Stimulated activated naive CD4-positive, alpha-beta T cell (primary cell): ENCODE measurements at places on chromosomes 2 and 18.

DNA sequence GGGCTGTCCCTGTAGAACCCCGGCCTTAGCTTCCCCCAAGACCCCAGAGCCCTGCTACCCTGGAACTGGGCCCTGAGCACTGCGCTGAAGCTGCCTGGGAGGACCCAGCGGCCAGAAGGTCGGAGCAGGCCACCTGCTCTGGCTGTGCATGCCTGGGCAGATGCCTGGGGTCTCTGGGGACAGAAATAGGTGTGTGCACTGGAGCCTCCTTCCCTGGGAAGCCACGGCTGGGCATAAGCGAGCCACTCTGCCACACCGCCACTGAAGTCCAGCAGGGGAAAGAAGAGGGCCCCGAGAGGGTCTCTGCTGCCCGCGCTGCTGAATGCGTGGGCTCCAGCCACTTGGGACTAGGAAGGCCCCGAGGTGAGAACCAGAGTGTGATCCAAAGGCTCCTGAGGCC, 6.7 kb downstream of the GBX2 start:
- DNase-seq, result no peak

DNA sequence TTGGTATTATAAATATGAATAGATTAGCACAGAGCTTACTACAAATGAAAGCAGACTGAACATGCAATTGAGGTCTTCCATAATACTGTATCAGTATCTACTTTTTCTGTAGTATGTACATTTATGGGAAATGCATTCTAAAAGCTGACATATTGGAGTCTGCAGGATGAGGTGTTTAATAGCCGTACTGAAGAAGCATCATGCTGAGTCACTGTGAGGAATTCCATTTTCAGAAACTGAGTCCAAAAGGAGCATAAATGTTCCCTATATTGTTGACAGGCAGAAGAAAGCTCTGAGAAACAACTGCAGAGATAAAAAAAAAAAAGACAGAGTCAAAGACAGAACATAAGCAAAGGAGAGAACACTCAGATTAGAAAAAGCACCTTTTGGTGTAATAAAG, 366.7 kb upstream of the SPHKAP start:
- DNase-seq, result no peak

- no peak for DNase-seq
Observed at GRCh38 chr2:111160758-111161157, 40.0 kb downstream of the BCL2L11 start.

DNA sequence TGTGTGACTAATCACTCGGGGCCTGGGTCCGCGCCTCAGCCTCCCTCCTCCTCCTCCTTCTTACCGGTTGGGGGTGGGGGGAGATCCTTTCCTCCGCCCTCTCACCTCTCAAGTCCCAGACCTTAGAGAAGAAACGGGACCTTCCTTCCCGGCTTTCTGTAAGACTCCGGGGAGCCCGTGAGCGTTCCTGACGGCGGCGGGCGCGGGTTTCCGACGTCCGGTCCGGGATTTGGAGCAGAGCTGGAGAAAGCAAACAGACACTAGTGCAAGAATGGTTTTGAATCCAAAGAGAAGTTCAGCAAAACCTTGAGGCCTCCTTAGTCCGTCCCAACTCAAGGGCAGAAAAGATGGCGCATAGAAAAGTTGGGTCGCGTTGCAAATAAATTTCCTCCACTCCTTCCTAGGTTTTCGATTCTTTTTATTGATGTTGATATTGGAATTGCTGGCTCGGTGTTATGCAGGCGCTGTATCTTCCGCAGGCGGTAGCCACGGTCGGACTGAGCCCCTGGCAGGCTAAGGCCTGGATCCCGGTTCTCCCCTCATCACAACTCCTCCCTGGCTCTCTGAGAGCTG, 2.0 kb downstream of the DLX1 start:
- DNase-seq, result no peak

DNA sequence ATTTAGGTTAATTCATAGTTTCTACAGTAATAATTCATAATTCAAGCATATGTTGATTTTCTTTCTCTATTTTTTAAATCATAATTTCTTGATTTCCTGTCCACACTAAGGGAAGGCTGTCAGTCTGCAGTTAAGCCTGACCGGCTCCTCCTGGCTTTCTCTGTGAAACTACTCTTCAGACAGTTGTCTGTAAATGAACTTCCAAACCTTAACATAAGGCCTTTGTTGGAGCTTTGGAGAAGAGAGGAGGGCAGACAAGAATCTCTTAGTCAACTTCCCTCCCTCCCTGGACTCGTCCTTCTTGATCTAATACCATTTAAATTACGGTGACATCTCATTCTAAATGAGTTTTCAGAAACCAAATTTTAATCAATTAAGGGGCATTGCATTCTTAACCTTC, 404.1 kb upstream of the ST6GAL2 start:
- DNase-seq, result no peak

- DNase-seq, result no peak
Observed at GRCh38 chr2:205751569-205752031, 69.3 kb downstream of the NRP2 start.

DNA sequence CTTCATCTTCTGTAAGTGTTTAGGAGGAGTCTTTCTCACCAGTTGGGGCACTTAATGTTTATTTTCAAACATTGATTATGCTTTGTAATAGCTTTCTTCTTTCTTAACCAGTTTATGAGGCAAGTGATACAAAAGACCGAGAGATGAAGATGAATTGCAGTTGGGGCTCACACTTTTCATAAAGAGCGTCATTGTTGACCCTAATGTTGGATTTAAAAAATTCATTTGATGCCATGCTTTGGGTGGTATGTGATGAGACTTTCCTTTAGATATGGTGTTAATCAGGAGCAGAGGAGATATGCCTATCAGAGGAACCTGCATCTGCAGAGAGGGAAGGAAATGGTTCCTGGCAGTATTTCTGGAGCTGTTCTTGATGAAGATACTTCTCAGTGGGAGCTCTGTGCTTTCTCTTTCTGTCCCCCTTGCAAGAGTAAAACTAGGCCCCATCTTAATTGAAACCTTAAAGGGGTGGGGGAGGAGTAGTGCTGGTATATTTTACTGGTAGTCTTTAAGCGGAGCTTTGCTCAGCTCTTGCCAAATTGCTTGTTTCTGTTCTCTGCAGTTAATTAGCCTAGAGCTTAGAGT, 2.3 kb downstream of the EML4 start:
- no peak for DNase-seq

DNA sequence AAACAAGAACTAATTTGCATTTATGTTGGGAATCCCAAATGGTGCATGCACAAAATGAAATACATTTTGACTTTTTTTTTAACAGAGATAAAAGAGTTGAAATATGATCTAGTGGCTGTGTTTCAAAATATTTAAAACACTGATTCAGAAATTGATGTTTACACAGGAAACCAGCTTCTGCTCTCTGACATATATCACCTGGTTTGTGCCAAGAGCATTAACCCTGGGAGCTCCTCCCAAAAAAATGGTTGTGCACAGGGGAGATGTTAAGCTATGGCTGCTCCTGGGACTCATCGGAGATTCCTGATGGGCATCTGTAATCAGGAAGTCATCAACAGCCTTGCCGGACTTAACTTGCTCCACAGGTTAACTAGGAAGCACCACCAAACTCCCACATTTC, 65.2 kb upstream of the MAL start:
- DNase-seq, result no peak

DNA sequence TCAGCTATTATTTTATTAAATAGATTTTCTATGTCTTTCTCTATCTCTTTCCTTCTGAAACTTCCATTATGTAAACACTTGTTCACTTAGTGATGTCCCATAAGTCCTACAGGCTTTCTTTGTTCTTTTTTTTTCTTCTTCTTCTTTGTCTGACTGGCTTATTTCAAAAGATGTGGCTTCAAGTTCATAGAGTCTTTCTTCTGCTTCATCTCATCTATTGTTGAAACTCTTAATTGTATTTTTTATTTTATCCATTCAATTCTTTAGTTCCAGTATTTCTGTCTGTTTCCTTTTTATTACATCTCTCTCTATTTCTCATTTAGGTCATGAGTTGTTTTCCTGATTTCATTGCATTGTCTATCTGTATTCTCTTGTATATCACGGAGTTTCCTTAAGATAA, 38.5 kb downstream of the BOD1L2 start:
- DNase-seq, result no peak

- DNase-seq, result no peak
Observed at GRCh38 chr2:105882341-105882740, 137.6 kb downstream of the NCK2 start.

DNA sequence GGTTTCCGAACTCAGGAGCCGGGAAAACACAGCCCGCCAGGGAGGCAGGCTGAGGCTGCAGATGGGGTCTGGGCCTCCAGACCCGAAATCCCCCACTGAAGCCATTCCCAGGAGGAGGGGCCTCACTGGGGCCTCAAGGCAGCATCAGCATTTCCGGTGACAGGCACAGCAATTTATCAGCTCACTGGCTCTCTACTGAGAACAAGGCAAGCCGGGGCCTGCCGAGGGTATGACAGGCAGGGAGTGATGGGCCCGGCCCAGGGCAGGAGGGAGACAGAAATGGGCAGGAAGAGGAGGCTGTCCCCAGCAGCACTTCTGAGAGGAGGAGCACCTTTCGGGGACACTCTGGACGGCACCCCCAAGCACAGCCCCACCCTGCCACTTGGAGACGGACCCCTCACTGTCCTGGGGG, 12.5 kb downstream of the SDC1 start:
- DNase-seq, result no peak

DNA sequence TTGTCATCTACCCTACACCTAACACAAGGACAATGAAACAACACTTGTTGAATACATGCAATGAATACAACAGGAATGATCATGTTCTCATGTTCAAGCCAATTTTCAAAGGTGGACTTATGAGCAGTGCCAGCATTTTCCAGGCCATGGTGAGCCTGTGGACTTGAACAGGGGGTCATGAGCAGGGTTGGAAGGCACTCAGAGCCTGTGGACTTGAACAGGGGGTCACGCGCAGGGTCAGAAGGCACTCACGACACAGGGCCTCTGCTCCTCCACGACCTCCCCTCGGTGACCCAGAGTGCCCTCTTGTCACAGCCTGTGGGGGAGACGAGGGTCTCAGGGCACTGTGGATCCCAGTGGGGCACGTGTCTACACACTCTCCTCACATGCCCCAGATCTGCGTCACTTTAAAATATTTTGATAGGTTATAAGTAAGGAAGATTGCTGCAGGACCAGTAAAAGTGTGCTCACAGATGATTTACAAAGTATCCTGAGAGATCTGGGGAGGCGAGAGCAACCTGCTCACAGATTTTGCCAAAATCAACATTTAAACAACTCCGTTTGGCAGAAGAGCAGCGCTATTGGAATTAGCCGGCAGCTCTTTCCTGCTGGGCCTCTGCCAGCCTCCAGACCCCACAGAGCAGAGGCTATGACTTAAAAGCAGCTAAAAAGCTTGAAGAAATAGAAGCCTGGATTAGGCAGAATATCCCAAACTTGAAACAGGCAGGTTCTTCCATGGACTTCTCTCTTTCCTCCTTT, 121.9 kb downstream of the TMEM18 start:
- no peak for DNase-seq

DNA sequence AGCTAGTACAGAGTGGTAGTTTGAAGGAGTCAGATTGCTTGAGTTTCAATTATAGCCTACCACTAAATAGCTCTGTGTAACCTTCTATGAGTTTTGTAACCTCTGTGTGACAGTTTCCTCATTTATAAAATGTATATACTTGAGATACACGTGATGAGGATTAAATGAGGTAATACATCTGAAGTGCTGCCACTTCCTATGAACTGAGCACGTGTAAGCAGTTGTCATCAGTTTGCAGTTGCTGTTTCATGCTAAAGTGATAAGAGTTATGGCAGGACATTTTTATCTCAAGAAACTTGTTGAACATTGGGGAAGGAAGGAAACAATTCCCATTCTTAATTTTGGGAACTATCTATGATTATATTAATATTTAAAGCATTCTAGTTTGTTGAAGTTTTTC, 38.5 kb downstream of the CARF start:
- DNase-seq, result no peak

GRCh38 chr2:133200684-133201421, 367.4 kb downstream of the NCKAP5 start:
- DNase-seq, result no peak

- DNase-seq, result no peak
Observed at GRCh38 chr2:178954049-178954448, 95.9 kb downstream of the CCDC141 start.

DNA sequence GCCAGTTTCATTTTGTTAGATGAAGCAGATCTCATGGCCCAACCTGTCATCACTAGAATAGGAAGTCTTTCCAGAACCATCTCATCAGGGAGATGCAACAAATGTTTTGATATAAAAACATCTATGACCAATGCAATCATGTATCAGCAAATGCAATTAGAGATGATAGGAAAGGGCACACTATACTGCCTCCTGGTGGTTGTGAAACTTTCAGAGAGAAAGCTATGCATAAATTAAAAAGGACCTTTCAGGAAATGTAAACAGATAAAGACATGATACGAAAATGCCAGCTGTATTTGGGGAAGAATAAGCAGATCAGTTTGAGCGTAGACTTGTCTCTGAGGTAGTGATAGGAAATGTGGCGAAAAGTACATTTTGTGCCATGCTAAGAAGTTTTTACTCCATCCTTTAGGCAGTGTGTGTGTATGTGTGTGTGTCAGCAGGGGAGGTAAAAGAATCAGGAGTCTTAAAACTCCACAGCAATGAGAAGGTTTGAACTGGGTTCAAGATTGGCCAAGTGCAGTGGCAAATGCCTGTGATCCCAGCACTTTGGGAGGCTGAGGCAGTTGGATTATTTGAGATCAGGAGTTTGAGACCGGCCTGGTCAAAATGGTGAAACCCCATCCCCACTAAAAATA, 479.3 kb downstream of the CPS1 start:
- DNase-seq, result no peak

DNA sequence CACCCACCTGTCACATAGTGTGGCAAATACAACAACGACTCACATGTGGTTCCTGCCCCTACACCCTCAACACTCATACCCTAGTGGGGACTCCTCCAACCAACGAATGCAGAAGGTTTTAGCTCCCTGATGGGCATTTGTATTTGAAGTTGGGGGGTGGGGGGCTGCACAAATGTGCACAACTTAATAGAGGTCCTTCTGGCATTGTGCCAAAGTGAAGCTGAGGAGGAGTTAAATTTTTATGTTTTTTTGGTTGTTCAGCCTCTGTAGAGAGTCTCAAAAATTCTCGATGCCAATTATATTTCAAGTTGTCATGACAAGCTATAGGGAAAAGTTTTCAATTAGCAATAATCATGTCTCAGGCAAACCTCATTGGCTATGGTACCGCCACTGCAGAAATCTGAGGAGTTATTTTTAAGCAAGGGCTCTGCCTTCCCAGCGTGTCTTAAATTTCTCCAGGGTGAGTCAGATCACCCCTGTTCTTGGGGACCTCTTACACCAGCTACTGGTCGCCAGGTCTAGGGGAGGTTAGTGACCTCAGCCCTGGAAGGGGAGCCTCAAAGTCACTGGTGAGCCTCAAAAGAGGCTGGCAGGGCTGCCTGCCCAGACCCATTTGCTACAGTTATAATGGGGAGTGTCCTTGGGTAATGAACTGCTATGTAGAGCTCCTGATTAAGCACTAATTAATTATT, 102.7 kb upstream of the TAF1B start:
- DNase-seq, result no peak

DNA sequence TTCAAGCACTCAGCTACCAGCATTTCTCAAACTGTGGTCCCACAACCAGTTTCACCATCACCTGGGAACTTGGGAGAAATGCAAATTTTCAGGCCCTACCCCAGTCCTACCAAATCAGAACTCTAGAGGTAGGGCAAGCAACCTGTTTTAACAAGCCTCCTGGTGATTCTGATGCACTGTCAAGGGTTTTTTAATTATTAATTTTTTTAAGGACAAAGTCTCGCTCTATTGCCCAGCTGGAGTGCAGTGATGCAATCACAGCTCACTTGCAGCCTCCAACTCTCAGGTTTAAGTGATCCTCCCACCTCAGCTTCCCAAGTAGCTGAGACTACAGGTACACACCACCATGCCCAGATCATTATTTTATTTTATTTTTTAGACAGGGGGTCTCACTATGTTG, 7.8 kb downstream of the ACMSD start:
- no peak for DNase-seq

- no peak for DNase-seq
Observed at GRCh38 chr2:19488009-19488691, 129.7 kb upstream of the OSR1 start.
